SW 1271 (cell line): ENCODE measurements at places on chromosomes 1 and 21.

- no peak for DNase-seq
Measured at GRCh38 chr1:67029472-67029871, 24.5 kb downstream of the SLC35D1 start.

DNA sequence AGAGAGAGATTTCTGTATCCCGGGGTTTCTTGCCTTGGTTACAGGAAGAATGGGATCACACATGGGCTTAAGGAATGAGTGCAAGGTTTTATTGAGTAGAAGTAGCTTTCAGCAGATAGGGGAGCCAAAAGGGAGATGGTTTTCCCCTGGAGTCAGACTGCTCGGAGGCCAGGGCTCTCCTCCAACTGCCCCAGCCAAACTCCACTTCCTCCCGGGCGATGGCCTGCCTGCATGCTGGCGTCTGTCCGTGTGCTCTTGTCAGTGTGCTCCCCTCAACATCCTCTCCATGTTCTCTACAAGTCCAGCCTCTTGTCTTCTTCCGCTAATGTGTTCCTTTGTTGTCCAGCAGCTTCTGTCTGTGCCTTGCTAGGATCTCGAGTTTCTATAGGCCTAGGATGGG is 421.3 kb upstream of the ADGRL2 start:
- no peak for DNase-seq

DNA sequence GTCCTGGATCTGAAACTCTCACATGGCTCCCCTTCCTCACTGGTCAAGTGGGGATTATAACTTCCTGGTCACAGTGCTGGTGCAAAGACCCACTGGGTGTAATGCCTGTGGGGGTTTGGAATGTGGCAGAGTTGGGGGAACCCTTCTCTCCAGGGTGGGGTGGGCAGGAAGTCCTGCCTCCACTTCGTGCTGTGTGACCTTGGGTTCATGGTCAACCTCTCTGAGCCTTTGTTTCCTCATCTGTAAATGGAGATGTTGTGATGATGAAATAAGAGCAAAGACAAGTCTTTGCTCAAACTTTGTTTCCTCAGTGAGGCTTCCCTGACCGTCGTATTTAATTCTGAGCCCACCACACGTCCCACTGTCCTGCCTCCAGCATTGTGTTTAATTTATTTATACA is 564.7 kb downstream of the PTPRU start:
- DNase-seq: no peak

- no peak for DNase-seq
Measured at GRCh38 chr1:99180915-99181314, 83.4 kb upstream of the PLPPR4 start.

- DNase-seq: no peak
Measured at GRCh38 chr1:36934061-36934460, 100.3 kb downstream of the GRIK3 start.

DNA sequence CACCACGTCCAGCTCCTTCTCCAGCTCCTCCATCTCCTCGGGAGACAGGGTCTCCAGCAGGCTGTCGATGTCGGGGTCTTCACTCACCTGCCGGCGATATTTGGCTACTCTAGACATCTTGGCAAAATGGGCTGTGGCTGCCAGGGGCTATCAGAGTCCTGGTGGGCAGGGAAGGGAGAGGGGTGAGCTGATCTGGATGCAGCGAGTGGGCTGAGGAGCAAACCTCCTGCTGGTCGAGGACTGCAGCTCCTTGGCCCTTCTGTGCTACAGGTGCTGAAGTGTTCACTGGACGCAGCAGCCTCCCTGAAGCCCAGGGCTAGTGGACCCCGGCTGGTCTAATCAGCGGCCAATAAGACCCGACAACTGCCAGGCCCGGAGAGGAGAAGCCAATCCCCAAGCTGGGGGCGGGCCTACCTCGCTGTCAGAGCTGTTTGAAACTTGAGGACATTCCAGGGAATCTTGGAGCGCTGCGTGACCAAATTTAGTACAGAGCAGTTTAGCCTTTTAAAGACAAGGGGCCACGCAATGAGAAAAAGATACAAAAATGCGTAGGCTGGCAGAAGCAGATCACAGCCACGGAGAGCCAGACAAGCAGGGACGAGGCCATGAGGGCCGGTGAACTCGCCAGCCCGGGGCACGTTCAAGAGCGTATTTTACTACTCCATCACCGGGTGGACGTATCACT is at the start of gene LMOD1:
Gene LMOD1 (minus strand): TSS at position 325 of the 685 bp plus-strand sequence. CDS start 208 bp downstream, at position 117.
- DNase-seq: no peak

DNA sequence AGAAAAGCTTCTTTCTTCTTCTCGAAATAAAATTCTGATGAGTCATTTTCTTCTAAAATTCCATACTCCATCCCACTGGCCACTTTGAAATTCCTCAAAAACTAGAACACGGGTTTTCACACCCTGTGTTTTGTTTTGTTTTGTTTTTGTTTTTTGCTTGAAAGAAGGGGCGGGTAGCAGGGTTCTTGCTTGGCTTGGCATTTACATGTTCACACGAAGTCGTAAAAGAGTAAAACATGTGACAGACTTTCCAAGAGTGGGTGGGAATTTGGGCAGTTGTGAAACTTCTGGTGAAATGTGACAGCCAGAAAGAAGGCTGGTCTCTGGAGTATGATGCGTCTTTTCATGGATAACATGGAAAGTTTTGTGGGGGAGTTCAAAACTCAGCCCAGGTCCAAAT is 47.1 kb upstream of the FMN2 start:
- no peak for DNase-seq

DNA sequence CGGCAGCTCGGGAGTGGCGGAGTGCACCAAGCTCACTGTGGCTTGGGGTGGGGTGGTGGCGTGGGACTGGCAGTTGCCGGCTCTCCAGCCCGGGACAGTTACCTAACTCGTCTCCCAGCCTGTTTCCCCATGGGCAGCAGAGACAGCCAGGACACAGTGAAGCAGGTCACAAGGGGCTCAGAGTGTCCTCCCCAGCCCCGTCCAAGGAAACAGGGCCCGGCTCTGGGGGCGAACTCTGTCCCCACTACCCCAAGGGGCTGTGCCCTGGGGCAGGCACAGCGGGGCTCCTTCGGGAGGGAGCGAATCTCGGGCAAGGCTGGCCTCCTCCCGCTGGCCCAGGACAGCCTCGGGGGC is 759 bp downstream of the GPR157 start:
- DNase-seq: no peak

- DNase-seq: no peak
Measured at GRCh38 chr1:186943891-186944686, 115.3 kb downstream of the PLA2G4A start.

GRCh38 chr1:50971748-50972305 is 1.8 kb downstream of the CDKN2C start:
- DNase-seq: no peak

DNA sequence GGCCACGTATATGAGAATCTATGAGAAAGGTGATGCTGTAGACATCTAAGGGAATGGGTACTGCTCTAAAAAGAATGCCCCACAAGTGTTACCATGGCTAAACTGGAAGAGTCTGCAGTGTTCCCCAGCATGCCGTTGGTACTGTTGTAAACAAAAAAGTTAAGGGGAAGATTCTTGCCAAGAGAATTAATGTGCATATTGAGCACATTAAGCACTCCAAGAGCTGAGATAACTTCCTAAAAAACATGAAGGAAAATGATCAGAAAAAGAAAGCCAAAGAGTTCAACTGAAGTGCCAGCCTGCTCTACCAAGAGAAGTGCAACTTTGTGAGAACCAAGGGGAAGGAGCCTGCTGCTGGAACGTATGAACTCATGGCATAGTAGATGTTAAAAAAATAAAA is 40.8 kb downstream of the PLPP3 start:
- DNase-seq: no peak

GRCh38 chr1:220982686-220983085 is 103.4 kb downstream of the HLX start:
- DNase-seq: no peak

DNA sequence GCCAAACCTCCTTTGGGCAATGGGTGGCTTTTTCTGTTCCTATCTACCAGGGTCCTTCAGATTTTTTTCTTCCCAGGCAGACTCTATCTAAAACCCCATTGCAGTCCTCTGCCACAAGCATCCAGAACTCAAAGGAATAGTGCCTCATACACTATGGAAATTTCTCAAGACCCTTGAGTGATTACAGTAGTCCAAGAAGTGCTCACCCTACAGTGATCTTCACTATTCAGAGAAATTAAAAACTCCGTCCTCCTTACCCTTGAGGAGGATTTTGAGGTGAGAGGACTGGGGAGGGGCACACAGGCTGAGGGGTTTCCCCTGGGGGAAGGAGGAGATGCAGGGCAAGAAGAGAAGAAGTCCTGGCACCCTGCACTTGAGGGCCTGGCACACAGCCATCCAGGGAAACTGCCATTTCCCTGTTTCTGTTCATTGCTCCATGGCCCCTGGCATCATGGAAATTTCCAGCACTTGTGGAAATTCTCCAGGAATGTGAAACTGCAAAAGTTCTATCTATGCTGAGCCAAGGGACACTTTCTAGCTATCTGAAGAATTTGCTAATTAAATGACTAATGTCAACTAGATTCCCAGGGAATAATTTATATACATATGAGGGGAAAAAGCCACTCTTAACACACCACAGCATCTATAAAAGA is 102.5 kb upstream of the ATP1B1 start:
- no peak for DNase-seq

DNA sequence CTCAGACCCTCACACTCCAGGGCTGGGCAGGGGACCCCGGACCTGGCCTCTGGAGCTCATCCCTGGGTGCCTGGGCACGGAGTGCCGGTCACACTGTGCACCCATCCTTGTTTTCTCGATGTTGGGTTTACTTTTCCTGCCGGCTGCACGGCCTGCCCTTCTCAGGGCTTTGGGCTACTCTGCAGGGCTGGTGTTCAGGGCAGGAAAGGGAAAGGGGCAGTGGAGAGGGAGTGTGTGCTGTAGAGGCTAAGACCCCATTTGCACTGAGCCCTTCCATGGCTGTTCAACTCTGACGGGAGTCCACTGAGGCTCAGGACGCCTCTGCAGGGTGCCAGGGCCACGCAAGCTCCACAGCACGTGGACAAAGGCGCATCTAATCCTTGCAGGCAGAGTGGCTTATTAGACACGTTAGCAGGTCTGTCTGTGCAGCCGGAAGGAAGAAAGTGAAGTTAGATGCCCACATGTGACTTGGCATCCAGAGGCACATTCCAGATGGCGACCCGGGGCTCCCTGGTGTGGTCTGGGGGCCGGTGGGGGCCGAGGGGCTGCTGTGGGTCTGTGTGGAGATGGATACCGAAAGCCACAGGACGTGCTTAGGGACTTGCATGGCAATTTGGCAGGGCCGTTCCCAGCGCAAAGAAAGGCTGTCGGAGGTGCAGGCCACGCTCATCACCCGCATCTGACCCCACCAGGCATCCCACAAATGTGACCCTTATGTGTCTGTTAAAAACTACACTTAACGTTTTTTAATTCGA is 33.6 kb downstream of the COL18A1 start:
- DNase-seq: no peak

- no peak for DNase-seq
Measured at GRCh38 chr1:108671143-108671542, 10.2 kb upstream of the HENMT1 start.

GRCh38 chr1:86866665-86867064 is 47.3 kb downstream of the SELENOF start:
- no peak for DNase-seq

- DNase-seq: no peak
Measured at GRCh38 chr1:92444351-92444750, 42.4 kb downstream of the GFI1 start.

DNA sequence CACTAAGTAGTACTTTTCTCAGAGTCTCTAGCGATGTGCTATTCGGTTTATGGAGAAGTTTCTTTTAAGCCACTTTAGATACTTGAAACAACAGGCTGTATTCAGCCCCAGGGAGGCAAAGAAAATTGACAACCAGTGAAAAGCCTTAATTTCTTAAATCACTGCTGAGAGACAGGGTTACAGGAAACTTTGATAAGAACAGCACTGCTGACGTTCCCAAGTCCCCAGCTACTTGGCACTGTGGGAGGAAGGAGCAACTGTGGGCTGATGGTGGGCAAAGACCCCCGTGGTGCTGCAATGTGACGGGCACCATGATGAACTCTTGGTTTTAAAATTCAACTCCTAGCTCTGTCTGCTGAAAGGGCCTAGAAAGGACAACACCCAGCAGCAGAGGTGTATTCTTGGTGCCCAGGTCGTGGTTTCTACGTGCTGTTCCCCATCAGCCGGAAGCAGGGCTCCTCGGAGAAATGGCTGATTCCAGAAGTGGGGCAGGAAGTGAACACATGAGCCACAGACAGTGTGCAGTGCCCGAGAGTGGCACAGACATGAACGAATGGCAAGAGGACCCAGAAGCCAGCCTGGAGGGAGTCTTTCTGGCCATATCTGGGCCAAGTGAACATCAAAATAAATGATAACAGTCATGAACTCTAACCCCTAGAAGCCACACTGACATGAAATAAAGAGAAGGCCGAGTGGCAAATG is 5.3 kb downstream of the PTTG1IP start:
- no peak for DNase-seq

DNA sequence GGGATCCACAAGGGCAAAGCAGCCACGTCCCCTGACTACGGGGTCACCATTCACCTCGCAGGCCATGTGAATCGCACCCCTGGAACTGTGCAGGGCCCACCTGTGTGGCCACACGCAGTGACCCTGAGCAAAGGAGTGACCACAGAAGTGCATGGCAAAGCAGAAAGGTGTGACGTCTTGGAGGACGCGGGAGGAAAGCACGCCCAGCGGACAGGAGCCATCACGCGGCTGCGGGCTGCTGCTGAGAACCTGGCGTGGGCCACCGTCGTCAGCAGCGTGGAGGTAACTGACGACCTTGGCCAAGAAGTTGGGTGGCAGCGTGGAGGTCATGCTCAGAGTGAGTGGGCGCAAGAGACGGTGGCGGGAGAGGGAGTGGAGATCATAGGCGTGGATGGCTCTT is 76.7 kb upstream of the C1orf174 start:
- DNase-seq: no peak

- DNase-seq: no peak
Measured at GRCh38 chr1:162835157-162835899, 25.6 kb downstream of the CCDC190 start.

GRCh38 chr1:63983391-63984256 is 209.8 kb downstream of the ROR1 start:
- no peak for DNase-seq

GRCh38 chr1:53075761-53076163 is 13.7 kb downstream of the PODN start:
- DNase-seq: no peak
